ENCODE measurements at places on chromosomes 11 and 22.

- DNase-seq = no peak
These were observed 8.5 kb downstream of the SPON1 start for GRCh38 chr11:13970986-13971385.

DNA sequence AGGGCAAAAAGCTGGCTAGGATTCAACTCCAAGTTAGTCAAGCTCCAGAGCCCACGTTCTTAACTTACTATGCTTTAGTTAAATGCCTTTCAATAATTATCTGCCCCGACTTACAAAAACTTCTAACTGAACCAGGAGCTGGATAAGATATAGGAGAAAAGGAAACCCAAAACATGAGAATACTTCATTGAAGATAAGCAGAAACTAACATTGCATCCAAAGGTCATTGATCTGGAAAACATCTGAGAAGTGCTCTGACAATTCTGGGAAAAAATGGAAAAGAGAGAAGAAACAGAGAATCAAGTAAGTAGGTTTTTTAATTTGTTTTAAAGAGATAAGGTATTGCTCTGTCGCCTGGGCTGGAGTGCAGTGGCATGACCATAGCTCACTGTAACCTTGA, 27.2 kb downstream of the ACAT1 start:
- DNase-seq = no peak

DNA sequence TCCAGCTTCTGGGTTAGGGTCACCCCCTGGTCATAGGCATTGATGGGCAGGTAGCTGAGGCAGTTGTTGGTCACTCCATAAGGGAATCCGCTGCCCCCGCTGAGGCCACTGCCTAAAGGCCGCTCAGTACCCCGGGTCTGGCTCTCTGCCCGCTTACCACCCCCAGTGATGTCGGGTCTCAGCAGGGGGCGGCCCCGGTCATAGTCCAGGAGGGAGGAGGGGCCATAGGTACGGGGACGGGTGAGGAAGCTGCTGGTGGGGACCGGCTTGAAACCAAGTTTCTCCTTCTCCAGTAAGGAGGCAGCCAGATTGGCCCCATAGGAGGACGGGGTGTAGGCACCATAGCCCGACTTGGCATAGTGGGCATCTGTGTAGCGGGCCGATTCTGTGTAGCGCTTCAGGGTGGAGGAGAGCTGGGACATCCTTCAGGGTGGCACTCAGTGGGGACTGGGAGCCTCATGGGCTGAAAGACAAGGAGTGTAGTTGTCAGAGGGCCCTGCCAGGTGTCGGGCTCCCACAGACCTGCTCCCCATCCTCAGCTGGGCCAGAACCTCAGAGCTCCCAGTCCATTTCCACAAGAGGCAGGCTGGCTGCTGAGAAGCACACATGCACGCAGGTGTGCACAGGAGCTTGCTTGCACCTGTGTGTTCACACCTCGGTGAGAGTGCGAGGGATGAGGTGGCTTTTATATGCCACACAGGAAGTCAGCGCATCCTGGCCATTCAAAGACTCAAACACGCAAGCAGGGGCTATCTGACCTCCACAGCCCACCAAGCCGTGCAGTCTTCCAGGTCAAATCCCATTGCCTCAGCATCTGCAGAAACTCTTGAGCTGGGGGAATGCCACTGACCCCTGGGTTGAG, 8.2 kb downstream of the USP2 start:
- DNase-seq = no peak

- no peak for DNase-seq
These were observed 83.9 kb upstream of the USP47 start for GRCh38 chr11:11757909-11758308.

DNA sequence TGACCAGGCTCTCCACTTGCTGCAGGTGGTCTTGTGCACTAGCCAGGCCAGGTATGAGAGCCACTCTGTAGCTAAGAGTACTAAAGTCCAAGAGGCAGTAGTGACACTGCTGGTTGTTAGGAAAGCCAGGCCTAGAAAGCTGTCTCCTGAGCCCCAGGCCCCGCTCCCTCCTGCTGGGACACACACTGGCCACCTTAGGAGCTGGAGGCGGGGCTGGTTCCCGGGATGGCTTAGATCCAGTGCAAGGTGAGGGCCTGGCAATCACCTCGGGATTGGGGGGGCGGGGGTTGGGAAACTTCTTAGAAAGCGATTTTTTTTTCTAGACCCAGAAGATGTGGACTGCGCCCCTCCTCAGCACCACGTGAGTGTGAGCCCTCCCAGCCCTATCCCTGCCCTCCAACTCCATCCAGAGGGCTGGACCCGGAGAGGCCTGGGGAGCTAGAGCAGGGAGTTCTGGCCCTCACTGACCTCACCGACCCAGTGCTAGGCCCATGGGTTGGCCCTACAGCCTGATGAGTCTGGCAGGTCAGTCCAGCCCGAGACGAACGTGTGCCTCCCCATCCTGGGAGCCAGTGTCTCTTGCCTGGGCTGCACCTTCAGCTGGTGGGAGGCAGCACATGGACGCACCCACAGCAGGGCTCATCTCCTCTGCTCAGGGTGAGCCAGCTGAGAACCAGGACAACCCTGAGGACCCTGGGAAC, 18.1 kb downstream of the SLC37A2 start:
- DNase-seq = no peak

Data from CMK (cell line).